Activated CD4-positive, alpha-beta T cell treated with anti-CD3 and anti-CD28 coated beads, Interleukin-2, amount 10 ng/mL, durations not matched to agents 7 days and 5 days (primary cell): ENCODE measurements at places on chromosomes 13 and 19. TPM values are rescaled to one million over a fixed set of nuclear protein-coding genes. Genes with fewer than 3 reads are reported as not detected.

The CGB5 gene
- not detected for total RNA-seq

The DDX39A gene
- total RNA-seq: 232 TPM

The PROSER3 gene
- 53.7 TPM for total RNA-seq

The RFPL4AL1 gene
- total RNA-seq: not detected

The ZNF610 gene
- total RNA-seq: 2.8 TPM

The RASIP1 gene
- 0.31 TPM for total RNA-seq

The EDNRB gene
- not detected for total RNA-seq

The TMIGD2 gene
- total RNA-seq: 48.7 TPM

The OR7A5 gene
- not detected for total RNA-seq

The POU2F2 gene
- total RNA-seq: 19.6 TPM

The DZIP1 gene
- total RNA-seq: 0.15 TPM

GRCh38 chr19:7787141-7787540 is 24.1 kb downstream of the CLEC4M start:
- peak overlapping the region; percentile 60 for H3K27ac ChIP-seq
- H3K36me3 ChIP-seq: no peaks in the 10 kb centered on the region
- no peak overlapping the region for H3K4me3 ChIP-seq
- peaks cover 39% of the 10 kb centered on the region for H3K27me3 ChIP-seq

GRCh38 chr19:35977446-35978222 is 17.4 kb upstream of the SDHAF1 start:
- H3K27me3 ChIP-seq: peaks cover 9% of the 10 kb centered on the region
- no peaks in the 10 kb centered on the region for H3K36me3 ChIP-seq
- H3K27ac ChIP-seq: no peak overlapping the region

DNA sequence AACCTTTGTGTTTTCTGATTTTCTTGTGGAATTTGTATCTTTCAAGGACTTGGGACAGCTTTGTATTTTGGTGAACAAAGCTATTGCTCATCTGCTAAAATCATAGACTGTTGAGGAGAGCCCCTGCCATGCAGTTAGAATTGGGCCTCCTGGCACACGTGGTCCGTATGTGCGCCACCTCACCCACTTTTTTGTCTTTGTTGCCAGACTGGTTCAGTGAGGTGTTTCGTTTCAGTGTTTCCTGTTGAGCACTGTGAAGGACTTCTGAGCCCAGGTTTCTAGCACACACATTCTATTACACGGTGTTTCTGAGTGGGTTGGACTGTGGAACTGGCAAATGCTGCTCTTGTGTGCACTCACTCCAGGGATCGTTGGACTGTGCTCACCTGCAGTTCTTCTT is 37.6 kb upstream of the RNF113B start:
- no peaks in the 10 kb centered on the region for H3K36me3 ChIP-seq
- no peak for DNase-seq

GRCh38 chr13:97627566-97627965 is 193.6 kb downstream of the RAP2A start:
- H3K27me3 ChIP-seq: peaks cover 7% of the 10 kb centered on the region
- H3K36me3 ChIP-seq: no peaks in the 10 kb centered on the region
- no peak overlapping the region for H3K4me3 ChIP-seq
- no peaks in the 10 kb centered on the region for H3K4me1 ChIP-seq

DNA sequence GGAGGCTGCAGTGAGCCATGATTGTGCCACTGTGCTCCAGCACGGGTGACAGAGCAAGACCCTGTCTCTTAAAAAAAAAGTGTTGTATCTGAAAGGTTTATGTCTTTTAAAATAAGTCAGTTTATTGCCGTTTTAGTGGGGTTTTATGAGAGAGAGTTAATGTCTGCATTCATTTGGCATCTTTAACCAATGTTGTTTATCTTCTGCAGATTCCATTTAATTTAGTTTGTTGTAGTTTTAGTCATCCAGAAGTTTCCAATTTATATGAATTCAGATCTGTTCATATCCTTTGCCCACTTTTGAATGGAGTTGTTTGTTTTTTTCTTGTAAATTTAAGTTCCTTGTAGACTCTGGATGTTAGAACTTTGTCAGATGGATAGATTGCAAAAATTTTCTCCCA is 36.7 kb upstream of the LPAR6 start:
- no peaks in the 10 kb centered on the region for H3K27me3 ChIP-seq
- peak overlapping the region; percentile 77 for H3K27ac ChIP-seq
- peaks cover 61% of the 10 kb centered on the region for H3K36me3 ChIP-seq

- H3K4me1 ChIP-seq: no peaks in the 10 kb centered on the region
- no peaks in the 10 kb centered on the region for H3K27me3 ChIP-seq
- no peaks in the 10 kb centered on the region for H3K36me3 ChIP-seq
- H3K4me3 ChIP-seq: no peak overlapping the region
- no peak for DNase-seq
Observed at GRCh38 chr13:80035096-80035495, 305.8 kb downstream of the SPRY2 start.

DNA sequence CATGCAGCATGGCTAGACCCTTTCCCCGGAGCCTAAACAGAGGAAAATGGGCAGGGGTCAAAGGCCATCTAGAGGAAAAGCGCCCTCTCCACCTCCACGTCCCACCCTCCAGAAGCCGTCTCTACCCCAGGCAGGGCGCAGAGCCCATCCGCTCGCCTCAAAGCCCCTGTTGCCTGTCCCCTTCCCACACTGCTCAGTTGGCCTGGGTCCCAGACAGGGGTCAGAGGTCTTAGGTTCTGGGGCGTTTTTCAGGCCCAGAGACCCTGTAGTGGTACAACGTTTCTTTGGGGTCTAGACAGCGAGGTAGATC is 285 bp downstream of the TMEM143 start:
- H3K27ac ChIP-seq: peak overlapping the region; percentile 92
- H3K4me3 ChIP-seq: peak overlapping the region; percentile 79
- H3K36me3 ChIP-seq: peaks cover 9% of the 10 kb centered on the region
- H3K4me1 ChIP-seq: peaks cover 20% of the 10 kb centered on the region

DNA sequence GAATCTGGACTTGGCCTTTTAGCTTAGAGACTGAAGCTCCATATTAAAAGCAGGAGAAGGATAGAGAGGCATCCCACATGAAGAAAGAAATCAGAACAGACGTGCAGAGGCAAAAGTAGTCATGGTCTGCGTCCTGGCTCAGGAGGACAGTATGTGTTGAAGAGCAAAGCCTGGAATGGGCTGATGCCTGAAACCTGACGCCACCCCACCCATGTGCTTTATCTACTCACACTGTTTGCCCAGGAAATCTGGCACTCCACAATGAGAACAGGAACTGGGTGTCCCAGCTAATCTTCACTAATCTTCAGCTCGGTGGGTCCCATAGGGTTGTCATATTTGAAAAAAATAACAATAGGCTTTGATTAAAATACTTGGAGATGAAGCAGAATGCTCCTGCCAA is 549.0 kb upstream of the GPC6 start:
- H3K27ac ChIP-seq: no peak overlapping the region
- no peaks in the 10 kb centered on the region for H3K27me3 ChIP-seq
- no peak overlapping the region for H3K4me3 ChIP-seq
- no peaks in the 10 kb centered on the region for H3K4me1 ChIP-seq

DNA sequence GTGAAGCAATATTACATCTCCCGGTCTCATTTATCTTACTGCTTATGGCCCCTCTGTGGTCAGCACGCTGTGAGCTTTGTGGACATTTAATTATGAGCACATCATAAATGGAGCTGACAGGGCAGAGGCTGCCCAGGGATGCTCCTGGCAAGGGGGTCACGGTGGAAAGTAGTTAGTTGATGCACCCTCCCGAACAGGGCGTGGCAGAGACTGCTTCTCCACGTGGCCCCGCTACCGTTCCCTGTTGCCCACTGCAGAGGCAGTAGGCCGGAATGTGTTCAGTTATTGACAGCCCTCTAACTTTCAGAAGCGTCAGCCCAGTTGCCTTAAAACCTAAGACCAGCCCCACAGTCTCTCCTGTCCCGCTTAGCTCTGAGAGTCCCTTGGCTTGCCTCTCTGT is 180.3 kb upstream of the ZNF507 start:
- H3K27ac ChIP-seq: no peak overlapping the region
- H3K27me3 ChIP-seq: no peaks in the 10 kb centered on the region
- H3K4me3 ChIP-seq: no peak overlapping the region
- no peaks in the 10 kb centered on the region for H3K36me3 ChIP-seq

DNA sequence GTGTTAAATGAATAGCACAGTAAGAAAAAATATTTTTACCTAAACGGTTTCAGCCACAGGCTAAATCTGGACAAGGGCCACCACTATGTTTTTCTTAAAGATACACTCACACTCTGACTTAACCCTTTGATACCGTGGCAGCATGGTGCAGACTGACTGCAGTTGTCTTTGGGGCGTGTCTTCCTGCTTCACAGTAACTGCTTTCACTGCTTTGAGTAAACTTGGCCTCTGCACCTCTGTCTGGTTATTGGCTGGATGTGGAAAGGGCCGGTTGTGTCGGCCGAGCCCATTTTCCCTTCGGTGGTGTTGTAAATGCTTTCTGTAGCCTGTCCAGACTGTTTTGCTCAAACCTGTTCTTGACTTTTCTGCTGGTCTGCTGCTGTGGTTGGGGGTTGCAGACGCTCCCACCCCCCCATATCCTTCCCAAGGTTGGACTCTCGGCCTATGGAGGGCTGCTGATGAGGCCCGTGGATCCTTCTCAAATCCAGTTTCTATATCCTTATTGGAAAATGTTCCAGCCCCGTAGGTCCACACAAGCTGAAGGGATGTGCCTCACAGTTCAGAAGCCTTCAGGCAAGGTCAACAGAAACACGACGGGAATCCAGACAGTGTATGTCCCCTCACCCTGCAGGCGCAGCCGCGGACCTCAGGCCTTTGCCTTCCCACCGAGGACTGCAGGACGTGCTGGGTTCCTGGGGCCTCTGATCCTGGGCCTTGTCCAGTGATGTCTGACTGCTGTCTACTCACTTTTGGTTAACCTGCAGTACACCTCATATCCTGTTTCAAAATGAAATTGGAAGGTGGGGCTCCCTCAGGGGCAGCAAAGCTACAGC is 90.2 kb upstream of the RNF113B start:
- no peak overlapping the region for H3K27ac ChIP-seq
- no peak for DNase-seq
- no peaks in the 10 kb centered on the region for H3K4me1 ChIP-seq
- no peaks in the 10 kb centered on the region for H3K27me3 ChIP-seq
- no peaks in the 10 kb centered on the region for H3K36me3 ChIP-seq
- no peak overlapping the region for H3K4me3 ChIP-seq

GRCh38 chr19:16386619-16387240 is 62.1 kb downstream of the KLF2 start:
- H3K27me3 ChIP-seq: no peaks in the 10 kb centered on the region
- DNase-seq: peak; percentile 75
- H3K36me3 ChIP-seq: peaks cover 75% of the 10 kb centered on the region
- H3K4me1 ChIP-seq: peaks cover 41% of the 10 kb centered on the region
- H3K4me3 ChIP-seq: no peak overlapping the region

GRCh38 chr19:49468746-49469447 is 5.1 kb upstream of the FLT3LG start:
- peak; percentile 99 for DNase-seq
- no peaks in the 10 kb centered on the region for H3K27me3 ChIP-seq
- peaks cover 21% of the 10 kb centered on the region for H3K36me3 ChIP-seq
- peak overlapping the region; percentile 71 for H3K4me3 ChIP-seq
- peaks cover 58% of the 10 kb centered on the region for H3K4me1 ChIP-seq
- H3K27ac ChIP-seq: peak overlapping the region; percentile 99

DNA sequence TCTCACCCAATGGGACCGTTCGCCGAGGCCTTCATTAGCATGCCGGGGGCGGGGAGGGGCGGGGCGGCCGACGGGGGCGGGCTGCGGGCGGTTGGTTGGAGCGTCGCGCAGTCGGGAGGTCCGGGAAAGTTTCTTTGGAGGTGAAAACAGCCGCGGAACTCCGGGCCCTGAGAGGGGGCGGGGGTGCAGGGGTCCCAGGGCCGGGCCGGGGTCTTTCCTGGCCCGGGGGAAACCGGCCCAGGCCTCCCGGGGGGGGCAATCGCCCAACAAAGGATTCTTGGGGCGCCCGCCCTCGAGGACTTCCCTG is at the start of gene HMG20B:
HMG20B (plus strand) TSS at position 90 of the 307 bp plus-strand sequence. CDS start 366 bp downstream, outside the sequence.
- no peak for DNase-seq
- no peaks in the 10 kb centered on the region for H3K27me3 ChIP-seq
- H3K4me1 ChIP-seq: peaks cover 18% of the 10 kb centered on the region

GRCh38 chr13:79703772-79704171 is 222.8 kb downstream of the NDFIP2 start:
- no peak overlapping the region for H3K27ac ChIP-seq
- no peak overlapping the region for H3K4me3 ChIP-seq
- H3K36me3 ChIP-seq: no peaks in the 10 kb centered on the region
- DNase-seq: no peak

- no peak overlapping the region for H3K27ac ChIP-seq
- H3K27me3 ChIP-seq: no peaks in the 10 kb centered on the region
- no peak for DNase-seq
- H3K4me3 ChIP-seq: no peak overlapping the region
- no peaks in the 10 kb centered on the region for H3K4me1 ChIP-seq
Observed at GRCh38 chr13:100751826-100752225, 77.2 kb upstream of the TMTC4 start.

GRCh38 chr19:13366529-13367143 is 139.6 kb downstream of the CACNA1A start:
- peaks cover 3% of the 10 kb centered on the region for H3K27me3 ChIP-seq
- no peak overlapping the region for H3K27ac ChIP-seq
- no peak for DNase-seq
- no peaks in the 10 kb centered on the region for H3K4me1 ChIP-seq
- no peak overlapping the region for H3K4me3 ChIP-seq

- DNase-seq: no peak
- peak overlapping the region; percentile 65 for H3K27ac ChIP-seq
Observed at GRCh38 chr13:99506634-99507033, 5.4 kb downstream of the TM9SF2 start.

- H3K27ac ChIP-seq: no peak overlapping the region
- H3K27me3 ChIP-seq: no peaks in the 10 kb centered on the region
- H3K4me1 ChIP-seq: peaks cover 28% of the 10 kb centered on the region
- DNase-seq: peak; percentile 31
- peaks cover 50% of the 10 kb centered on the region for H3K36me3 ChIP-seq
- no peak overlapping the region for H3K4me3 ChIP-seq
Observed at GRCh38 chr13:48334534-48335127, 31.1 kb downstream of the RB1 start.

DNA sequence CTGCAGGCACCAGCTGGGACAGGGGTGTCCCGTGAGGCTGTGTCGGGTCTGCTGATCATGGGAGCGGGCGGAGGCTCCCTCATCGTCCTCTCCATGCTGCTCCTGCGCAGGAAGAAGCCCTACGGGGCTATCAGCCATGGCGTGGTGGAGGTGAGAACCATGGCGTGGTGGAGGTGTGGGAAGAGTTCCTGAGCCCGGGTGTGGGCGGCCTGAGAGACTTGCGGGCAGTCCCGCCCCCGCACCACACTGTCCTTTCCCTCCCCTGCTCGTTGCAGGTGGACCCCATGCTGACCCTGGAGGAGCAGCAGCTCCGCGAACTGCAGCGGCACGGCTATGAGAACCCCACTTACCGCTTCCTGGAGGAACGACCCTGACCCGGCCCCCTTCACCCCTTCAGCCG is 10.7 kb downstream of the APLP1 start:
- peaks cover 14% of the 10 kb centered on the region for H3K27me3 ChIP-seq
- no peak overlapping the region for H3K4me3 ChIP-seq
- H3K27ac ChIP-seq: no peak overlapping the region
- H3K36me3 ChIP-seq: no peaks in the 10 kb centered on the region
- H3K4me1 ChIP-seq: peaks cover 11% of the 10 kb centered on the region

GRCh38 chr13:38618336-38618735 is 68.5 kb upstream of the FREM2 start:
- H3K36me3 ChIP-seq: no peaks in the 10 kb centered on the region
- H3K27ac ChIP-seq: no peak overlapping the region
- no peaks in the 10 kb centered on the region for H3K4me1 ChIP-seq
- no peak for DNase-seq
- H3K27me3 ChIP-seq: peaks cover 2% of the 10 kb centered on the region
